ENCODE measurements at places on chromosomes 4 and X.

- DNase-seq: no peak
Measured at GRCh38 chr4:11739992-11740391, 311.3 kb upstream of the HS3ST1 start.

DNA sequence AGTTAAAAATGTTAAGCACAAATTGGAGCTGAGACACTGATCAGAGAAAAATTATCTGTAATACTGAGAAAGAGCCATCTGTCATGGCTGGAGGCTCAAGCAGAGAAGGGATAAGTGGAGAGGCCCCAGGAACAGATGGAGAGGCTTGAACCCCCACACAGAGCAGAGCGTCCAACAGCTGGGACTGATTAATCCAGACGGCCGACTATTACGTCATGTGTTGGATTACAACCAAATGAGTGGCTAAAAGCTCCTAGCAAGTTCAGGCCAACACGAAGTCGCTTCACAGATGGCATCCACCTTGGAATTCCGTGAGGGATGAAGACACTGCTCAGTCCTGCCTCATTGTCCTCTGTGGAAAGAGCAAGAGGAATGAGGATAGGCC, 57.7 kb upstream of the ATXN3L start:
- no peak for DNase-seq

DNA sequence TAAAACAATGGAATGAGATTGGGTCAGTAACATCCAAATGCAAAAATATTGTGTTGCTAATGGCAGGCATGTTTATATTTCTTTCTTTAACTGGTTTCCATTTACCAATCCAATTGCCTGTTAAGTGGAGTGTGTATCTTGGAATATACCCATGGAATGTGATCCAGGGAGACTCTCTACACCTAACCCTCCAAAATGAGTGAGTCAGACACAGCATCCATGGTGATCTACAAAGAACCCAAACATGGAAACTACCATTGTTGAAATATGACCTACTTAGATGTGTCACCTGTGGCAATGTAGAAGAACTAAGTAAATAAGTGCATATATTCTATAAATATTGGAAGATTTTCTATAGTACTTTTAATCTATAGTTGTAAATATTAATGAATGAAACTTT, 110.3 kb downstream of the AREG start:
- DNase-seq: no peak

DNA sequence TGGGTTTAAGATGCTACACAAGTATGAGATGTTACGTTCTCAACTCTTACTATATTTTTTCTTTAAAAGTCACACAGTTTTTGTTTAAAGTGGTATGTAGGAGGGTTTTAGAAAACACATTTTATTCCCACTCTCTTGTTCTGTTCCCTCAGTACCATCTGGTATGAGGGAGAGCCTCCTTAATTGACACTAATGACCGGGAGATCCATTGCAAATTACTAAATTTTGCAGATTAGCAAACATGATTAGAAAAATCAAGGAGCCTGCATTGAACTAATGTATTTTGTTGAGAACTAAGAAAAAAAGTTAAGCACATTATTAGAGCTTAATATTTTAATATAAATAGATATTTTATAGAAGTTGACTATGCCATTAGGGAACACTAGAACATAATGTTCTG, 87.3 kb upstream of the UNC5C start:
- no peak for DNase-seq

- no peak for DNase-seq
Measured at GRCh38 chr4:41160012-41160789, 54.1 kb downstream of the APBB2 start.

DNA sequence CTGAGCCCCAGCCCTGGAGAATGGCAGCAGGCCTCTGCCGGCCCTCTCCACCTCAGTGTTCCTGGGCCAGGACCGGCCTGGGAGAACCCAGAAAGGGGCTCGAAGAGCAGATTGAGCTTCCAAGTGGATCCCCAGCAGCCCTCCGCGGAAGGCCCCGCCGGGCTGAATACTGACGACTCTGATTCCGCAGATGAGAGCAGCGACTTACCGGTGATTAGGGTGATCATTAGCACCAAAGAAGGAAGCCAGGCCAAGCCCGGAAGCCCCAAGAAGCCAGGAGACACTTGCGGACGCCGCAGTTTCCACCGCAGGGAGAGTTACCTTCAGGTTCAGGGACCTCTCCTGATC, 876 bp downstream of the LOC101059915 start:
- DNase-seq: no peak

- no peak for DNase-seq
Measured at GRCh38 chr4:130478406-130478805, 1382.5 kb downstream of the C4orf33 start.

GRCh38 chrX:52420824-52421443, 52.1 kb downstream of the XAGE2 start:
- no peak for DNase-seq

DNA sequence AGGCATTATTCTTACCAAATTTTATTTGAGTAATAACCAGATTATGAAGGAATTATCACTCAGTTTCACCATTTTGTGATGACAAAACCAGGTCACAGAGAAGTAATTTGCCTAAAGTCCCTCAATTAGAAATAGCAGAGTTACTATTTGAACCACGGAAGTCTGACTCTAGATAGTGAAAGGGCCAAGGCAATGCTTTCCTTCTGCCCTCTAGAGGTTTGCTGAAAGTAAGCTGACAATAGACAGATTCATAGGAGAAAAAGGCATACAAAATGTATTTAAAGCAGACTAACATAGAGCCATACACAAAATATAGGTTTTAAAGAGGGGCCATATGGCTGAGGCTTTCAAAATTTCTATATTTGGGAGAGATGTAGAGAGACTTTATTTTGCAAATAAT, 43.1 kb downstream of the CXXC4 start:
- DNase-seq: no peak

DNA sequence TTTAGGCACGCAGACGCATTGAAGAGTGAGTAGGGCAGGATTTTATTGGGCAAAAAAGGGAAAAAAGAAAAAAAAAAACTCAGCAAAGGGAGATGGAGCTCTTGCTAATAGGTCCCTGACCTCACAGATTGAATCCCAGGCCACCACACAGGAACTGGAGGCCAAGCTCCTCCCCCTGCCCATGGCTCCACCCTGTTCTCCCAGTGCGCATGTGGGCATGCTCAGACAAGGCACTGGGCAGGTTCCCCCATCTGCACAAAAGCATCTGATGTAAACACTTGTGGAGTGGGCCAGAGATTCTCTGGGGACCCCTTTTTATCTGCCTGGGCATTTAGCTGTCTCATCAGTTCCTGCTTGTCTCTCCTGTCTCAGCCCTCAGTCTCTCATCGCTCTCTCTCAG, 9.5 kb downstream of the FRMD7 start:
- no peak for DNase-seq

- no peak for DNase-seq
Measured at GRCh38 chr4:38681281-38681991, 17.4 kb downstream of the KLF3 start.

- no peak for DNase-seq
Measured at GRCh38 chrX:136491832-136492231, 4.1 kb downstream of the BRS3 start.

DNA sequence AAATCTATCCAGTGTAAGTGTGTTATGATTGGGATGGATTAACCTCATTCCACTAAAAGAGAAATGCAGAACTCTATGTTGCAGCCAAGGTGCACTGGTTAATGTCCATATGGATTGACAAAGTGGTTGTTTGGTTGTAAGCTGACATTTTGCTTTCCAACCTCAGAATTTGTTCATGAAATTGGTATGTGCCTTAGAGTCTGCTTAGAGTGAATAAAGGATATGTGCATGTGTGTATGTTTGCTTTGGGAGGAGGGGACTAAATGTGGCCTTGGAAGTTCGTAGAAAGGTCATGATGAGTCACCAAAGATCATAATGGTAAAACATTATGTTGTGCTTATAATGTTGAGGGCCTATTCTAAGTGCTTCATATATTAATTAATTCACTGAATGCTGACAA, 44.1 kb upstream of the MBNL3 start:
- DNase-seq: no peak

GRCh38 chrX:141176586-141177451, at the start of gene LDOC1:
Gene LDOC1 (minus strand): TSS chrX:141177129. CDS start chrX:141177021, 108 bp downstream.
- DNase-seq: peak; percentile 28
